ENCODE measurements at places on chromosomes 6 and 20.

DNA sequence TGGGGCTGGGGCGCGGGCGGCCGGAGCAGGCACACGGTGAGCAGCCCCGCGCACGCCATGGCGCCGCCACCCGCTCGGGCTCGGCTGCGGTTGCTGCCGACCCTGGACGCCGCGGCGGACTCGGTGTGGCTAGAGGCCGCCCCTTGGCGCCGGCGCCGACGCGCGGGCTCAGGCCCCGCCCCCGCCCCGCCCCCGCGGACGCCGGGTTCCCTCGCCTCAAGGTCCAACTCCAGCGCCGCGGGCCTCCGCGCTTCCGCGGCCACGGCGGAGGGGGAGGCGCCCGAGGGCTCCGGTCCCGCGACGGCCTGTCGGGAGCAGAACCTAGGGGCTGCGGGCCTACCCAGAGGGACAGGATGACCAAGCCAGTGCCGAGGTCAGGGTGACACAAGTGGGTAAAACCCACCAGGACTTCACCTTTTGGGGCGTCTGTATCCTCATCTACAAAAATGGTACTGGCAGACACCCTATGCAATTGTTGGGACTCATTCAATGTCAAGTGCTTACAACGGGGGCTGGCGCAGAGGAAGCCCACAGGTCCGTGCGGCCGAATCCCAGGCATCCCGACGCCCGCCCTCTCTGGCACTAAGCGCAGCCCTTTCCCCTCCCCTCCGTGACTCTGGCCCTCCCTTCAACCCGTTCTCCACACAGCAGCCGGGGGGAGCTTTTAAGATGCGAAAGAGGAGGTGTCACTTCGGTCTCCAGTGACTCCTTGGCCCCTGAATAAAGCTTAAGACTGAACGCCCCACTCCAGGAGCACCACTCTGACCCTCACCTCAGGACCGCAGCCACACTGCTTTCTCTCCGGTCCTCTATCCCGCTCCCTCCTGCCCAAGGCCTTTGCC lies at the start of gene NECAB3:
NECAB3 (minus strand) TSS at position 135 of the 842 bp plus-strand sequence; CDS start at position 59, 76 bp downstream.
- DNase-seq = peak; percentile 49

- DNase-seq = no peak
Observed at GRCh38 chr6:18515767-18516166, 128.6 kb downstream of the RNF144B start.

GRCh38 chr20:25274481-25274880 lies 26.6 kb downstream of the PYGB start:
- no peak for DNase-seq

- no peak for DNase-seq
Observed at GRCh38 chr6:135188718-135189117, 7.6 kb downstream of the MYB start.

- no peak for DNase-seq
Observed at GRCh38 chr6:4491501-4492260, 284.5 kb upstream of the CDYL start.

DNA sequence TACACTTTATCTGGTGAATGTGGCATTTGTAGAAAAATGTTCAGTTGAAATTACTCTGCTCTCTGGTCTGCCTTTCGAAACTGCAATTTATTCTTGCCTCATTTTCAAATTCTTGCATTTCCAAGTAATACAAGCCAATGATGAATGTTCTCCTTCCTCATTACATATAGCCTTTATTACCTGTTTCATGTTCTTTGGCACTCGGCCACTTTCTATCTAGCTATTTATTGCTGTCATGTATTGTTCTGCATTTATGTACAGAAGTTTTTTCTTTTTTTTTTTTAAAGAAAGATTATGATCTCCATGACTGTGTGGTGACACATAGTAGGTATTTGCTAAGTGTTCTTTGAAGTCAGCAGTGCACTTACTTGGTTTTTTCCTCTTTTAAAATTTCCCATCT lies 261.4 kb downstream of the ZFAND3 start:
- DNase-seq = peak; percentile 18

GRCh38 chr6:162976141-162976540 lies 248.4 kb downstream of the PACRG start:
- DNase-seq = no peak

GRCh38 chr20:62723351-62723750 lies 14.7 kb downstream of the NTSR1 start:
- no peak for DNase-seq

- DNase-seq = no peak
Observed at GRCh38 chr20:5654557-5654956, 95.6 kb upstream of the SHLD1 start.

Measured in fibroblast of skin of left quadriceps (primary cell).